ENCODE measurements at places on chromosomes 6 and 20. TPM values are rescaled to one million over a fixed set of nuclear protein-coding genes. Genes with fewer than 3 reads are reported as not detected.

DNA sequence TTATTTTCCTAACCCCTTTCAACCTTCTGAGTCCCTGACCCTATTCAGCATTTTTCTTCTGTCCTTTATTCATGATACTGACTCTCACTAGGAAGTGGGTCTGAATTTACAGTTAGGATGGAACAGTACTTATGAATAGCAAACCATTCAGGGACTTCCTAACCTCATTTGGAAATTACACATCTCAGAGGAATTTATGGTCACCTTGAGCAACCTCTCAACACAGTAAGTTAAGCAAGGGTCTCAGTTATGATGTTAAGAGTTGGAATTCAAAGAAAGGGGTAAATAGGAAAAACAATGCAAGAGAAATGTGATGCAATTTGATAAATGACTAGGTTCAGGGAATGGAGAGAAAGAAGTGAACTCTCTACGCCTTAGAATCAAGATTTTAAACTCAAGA lies 97.3 kb downstream of the GPR6 start:
- no peak for DNase-seq

DLGAP4 gene
- 18.4 TPM for total RNA-seq

RNF39 gene
- not detected for total RNA-seq

GRCh38 chr20:61192337-61192950 lies 59.6 kb upstream of the CDH4 start:
- no peak for DNase-seq

GRCh38 chr20:35610833-35611427 lies 4.7 kb upstream of the SPAG4 start:
- DNase-seq: no peak

LAMA4 gene
- total RNA-seq: 842 TPM

AIG1 gene
- 16.9 TPM for total RNA-seq

GRCh38 chr6:34866509-34866908 lies 21.3 kb downstream of the TAF11 start:
- DNase-seq: no peak

- peak; percentile 38 for DNase-seq
These were observed 4.2 kb downstream of the CLIC5 start for GRCh38 chr6:46011188-46012085.

- DNase-seq: no peak
These were observed 70.5 kb upstream of the SULF2 start for GRCh38 chr20:47855799-47856198.

TREM1 gene
- total RNA-seq: not detected

DNA sequence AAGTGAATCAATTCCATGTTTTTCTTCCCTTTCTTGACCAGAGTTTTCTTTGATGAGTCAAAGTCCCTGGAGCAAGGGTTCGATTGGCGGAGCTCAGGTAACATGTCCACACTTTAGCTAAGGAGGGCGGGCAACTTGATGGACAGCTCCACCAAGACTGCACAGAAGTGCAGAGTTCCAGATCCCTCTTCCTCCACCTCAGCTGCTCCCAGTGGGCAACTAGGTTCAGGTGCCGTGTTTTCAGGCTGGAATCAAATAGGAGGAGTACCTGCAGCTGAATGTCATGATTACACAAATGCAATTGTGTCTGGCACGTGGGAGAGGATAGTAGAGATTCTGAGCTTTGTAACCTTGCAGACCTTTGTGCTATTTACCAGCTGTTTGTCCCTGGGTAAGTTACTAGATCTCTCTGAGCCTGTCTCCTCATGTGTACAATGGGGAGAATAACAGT lies 1.9 kb upstream of the ELMO2 start:
- no peak for DNase-seq

DNA sequence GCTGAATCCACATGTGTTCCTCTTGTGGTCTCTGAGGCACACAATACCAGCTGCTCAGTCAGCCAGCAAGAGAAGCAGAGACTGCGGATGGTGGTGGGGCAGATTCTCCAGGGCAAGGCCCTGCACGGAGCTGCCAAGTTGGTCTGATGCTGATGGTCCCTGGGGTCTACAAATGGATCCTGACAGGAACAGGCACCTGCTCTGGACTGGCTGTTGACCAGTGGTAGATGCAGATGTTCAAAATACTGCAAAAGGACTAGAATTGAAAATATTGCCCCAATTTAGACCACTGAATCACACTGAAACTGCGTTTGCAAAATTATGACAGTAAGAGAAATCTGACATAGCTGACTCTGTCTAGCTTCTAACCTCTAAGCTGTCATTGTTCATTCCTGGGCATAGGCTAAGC lies 29.6 kb upstream of the TUBB2A start:
- no peak for DNase-seq

HCRTR2 gene
- total RNA-seq: not detected

DNA sequence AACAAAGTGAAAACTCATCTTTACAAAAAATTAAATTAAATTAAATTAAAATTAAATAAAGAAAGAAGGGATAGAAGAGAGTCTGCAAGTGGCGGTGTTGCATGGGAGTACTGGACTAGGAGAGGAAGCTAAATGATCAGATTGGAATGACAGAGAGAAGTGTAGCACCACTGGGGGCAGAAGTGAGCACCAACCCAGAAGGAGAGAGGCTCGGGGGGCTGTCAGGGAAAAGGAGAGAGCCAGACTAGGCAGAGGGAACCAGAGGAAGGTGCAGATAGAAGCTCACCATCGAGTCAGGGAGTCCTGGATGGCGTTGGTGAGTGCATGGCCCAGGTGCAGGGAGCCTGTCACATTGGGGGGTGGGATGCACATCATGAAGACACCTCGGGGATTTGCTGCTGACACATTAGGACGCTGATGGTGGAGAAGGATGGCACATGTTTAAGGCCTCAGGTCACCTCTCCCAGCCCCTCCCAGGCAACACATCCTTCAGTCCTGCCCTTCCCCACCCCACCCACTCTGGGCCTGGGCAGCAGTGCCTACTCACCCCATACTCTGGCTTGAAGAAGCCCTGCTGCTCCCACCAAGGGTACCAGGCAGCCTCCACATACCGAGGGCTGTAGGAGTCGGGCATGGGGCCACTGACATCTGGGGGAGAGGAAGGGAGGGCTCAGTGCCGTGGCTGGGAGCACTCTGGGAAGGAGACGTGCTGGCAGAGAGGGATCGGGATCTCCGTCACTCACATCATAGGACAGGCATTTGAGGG lies 4.0 kb downstream of the VARS1 start:
- peak; percentile 68 for DNase-seq

DNA sequence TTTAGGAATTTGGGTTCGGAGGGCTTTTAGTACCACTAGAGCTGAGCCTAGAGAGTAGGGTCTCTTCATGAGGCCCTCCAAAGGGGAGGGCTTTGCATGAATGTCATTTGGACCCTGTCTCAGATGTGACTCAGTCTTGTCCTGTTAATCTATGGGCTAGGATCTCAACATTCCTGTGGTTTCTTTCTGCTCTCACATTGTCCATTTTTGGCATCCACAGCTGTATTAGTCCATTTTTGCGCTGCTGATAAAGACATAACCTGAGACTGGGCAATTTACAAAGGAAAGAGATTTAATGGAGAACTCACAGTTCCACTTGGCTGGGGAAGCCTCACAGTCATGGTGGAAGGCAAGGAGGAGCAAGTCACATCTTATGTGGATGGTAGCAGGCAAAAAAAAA lies 61.0 kb downstream of the CRYBG1 start:
- DNase-seq: no peak

ACSS1 gene
- total RNA-seq: 39.6 TPM

COL11A2 gene
- total RNA-seq: 0.28 TPM

DNA sequence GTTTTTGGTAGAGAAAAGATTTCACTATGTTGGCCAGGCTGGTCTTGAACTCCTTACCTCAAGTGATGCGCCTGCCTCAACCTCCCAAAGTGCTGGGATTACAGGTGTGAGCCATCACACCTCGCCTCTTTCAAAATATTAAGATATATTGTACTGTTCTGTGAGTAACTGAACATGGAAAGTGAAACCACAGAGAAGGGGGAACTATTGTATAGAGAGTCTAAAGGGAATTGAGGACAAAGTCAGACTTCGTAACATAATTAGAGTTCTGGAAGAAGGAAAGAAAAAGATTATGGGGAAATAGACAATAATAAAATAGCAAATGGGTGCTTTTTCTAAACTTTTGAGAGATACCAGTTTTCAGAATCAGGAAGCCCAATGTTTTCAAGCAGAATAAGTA lies 17.4 kb upstream of the AKAP7 start:
- DNase-seq: no peak

- no peak for DNase-seq
These were observed 38.0 kb upstream of the PDE10A start for GRCh38 chr6:165701005-165701404.

APOM gene
- 0.37 TPM for total RNA-seq

DNA sequence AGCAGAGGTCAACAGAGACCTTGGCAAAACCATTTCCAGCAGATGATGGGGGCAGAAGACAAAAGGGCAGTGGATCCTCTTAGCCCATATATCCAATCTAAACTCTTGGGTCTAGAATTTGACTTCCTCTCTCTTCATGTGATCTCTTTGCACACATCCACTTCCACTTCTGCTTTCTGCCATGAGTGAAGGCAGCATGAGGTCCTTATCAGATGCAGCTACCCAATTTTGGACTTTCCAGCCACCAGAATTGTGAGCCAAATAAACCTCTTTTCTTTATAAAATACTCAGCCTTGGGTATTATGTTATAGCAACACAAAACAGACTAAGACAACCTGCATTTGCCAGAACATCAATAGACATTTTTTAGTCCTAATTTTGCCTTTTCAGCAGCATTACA lies 191.6 kb downstream of the ADAT2 start:
- no peak for DNase-seq

DNA sequence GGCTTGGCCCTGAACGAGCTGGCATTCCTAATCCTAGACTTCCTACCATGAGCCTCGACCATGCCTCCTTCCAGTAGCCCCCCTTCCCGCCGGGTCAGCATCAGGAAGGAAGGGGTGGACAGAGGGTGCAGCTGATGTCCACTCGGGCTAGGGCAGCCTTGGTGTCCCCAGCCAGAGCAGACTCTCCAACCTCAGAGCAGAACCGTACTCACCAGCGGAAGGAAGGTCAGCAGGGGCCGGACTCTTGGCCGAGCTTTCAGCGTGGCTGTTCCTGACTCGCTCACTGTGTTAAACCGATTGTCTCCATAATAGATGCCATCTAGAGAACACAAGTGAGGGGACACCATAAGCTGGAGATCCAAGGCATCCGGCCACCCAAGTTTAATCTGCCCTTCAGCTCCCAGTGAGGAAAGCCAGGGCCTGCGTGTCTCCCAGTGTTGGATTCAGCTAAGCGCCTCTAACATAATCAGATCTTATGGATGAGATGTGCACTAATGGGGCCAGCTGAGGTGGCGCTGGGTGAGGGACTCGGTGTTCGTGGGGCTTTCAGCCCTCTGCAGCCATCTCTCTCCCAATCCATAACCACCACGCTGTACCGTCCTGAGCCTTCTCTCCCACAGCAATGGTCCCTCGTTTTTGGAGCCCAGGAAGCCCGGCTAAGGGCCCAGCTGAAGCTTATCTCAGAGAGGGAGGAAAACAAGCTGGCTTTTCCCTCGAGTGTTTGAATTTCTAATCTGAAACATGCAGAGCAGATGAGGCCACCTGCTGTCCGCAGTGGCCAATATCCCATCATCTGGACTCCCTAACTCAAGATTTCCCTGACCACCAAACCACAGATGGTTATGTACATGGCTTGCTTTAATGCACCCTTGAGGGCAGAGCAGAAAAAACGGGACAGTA lies 13.7 kb downstream of the C6orf132 start:
- peak; percentile 57 for DNase-seq

GRCh38 chr6:6704103-6705060 lies 115.9 kb downstream of the LY86 start:
- no peak for DNase-seq

- no peak for DNase-seq
These were observed 168.4 kb upstream of the UST start for GRCh38 chr6:148578489-148578814.

ASIP gene
- not detected for total RNA-seq

DNA sequence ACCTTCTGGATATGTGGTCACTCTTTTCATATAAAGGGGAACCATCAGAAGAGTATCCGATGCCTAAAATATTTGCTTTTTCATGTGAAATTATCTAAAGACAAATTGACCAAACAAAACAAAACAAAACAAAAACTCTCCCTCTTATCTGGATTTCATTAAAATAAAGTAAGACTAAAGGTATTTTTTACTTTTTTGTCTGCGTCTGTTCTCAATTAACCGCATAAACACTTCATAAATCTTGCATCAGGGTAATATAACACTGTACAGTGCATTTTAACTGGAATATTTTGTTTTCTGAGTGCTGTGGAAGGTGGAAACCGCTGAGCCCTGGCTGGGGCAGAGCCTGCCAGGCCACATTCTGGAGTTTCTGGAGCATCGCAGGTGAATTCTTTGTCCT lies 234.1 kb upstream of the ZFP64 start:
- no peak for DNase-seq

GRCh38 chr6:146357578-146358430 lies 185.8 kb upstream of the RAB32 start:
- peak; percentile 82 for DNase-seq

PTCRA gene
- not detected for total RNA-seq

- DNase-seq: peak; percentile 52
These were observed 93.4 kb downstream of the ANKS1A start for GRCh38 chr6:34982424-34982852.

DNA sequence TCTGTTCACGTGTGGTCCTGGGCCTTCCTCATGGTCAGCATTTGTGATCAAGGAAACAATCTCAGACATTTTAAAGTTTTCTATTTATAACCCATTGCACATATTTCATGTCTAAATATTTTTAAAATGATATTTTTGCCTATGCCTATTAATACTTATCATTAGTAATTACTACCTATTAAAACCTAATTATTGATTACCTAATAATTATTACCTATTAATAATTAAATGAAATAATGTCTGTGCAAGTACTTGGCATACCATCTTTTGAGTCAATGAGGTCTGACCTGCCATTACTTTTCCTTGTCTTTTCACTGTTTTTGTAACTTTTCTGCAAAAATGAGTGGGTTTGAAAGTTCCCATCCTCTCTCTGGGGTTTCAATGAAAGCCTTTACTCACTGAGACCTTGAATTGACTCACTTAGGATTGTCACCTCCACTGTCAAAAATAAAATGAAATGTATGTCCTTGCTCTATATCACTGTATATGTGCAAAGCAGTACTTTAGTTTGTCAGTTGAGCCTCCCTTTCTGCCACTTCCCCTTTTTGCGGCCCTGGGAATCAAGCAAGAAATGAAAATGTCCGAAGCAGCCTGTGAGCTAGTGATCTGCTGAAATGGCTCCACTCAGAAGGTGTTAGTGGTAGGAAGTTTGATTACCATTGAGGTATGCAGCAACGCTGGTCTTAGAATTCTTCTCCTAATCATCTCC lies 87.8 kb downstream of the L3MBTL3 start:
- DNase-seq: no peak

All from dermis blood vessel endothelial cell (primary cell).